Fibroblast of skin of right quadriceps (primary cell): ENCODE measurements at places on chromosomes 1 and 21.
A peak's percentile ranks its signal among the peaks of the same experiment; 100 is the strongest.

DNA sequence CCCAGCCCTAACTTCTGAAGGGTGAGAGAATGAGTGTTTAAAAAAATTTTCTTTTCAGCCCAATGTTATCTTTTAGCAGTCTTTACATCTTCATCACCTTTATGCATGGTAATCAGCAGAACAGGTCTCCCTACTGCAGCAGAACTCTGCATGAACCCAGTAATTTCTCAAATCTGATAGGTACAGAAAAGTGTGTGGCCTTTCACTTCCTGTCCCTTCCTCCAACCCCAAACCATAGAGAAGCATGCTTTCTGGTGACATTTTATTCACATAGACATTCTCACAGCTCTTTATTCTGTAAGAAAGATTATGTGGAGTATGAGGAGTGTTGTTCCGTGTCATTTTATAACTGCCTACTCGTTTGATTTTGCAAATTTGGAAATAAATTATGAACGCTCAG lies 68.6 kb downstream of the RPAP2 start:
- DNase-seq, result no peak

GRCh38 chr1:68016381-68016780 lies 34.0 kb downstream of the DIRAS3 start:
- peak; percentile 12 for DNase-seq

DNA sequence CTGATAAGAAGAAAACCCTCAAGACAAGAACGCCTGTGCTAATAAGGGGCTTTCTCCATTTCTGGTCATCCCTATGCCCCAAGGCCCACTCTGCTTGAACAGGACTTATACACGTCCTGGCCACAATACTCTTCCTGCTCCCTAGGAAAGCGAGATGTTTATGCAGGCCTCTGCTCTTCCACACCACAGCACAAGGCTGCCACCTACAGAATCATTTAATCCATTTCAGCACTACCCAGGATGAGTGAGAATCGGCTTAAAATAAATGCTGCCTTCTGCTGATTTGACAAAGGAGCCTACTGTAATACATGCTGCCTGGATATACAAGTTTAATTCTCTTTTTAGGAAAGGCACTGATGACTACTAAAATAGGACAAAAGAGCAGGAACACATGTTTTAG lies 29.4 kb downstream of the FRRS1 start:
- peak; percentile 63 for DNase-seq

- no peak for DNase-seq
Measured at GRCh38 chr21:14824126-14824525, 240.7 kb downstream of the NRIP1 start.
